8988T (cell line): ENCODE measurements at places on chromosomes 12 and 14.

- DNase-seq, result no peak
These were observed 79.9 kb upstream of the CCDC91 start for GRCh38 chr12:28110329-28110728.

GRCh38 chr14:69107407-69108003 is 45.4 kb downstream of the DCAF5 start:
- no peak for DNase-seq

GRCh38 chr14:101899263-101899662 is 65.1 kb upstream of the DYNC1H1 start:
- DNase-seq, result no peak

GRCh38 chr12:67649570-67650387 is 1.2 kb downstream of the DYRK2 start:
- DNase-seq, result peak; percentile 45

DNA sequence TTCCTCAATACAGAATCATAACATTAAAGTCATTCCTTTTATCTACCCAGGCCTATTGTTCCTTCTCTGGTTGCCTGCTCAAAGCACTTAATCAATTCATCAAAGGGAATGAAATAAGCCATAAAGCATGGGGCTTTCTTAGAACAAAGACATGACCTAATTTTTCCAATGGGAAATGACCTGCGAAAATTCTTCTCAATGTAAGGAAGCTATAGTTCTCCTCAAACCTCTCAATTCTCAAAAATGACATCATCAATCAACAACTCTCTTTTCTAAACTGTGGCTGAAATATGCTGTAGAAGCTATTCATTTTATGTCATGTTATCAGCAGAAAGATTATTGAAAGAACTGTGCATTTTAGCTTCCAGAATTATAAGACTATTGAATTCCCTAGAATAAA is 116.0 kb upstream of the PTPRR start:
- no peak for DNase-seq

DNA sequence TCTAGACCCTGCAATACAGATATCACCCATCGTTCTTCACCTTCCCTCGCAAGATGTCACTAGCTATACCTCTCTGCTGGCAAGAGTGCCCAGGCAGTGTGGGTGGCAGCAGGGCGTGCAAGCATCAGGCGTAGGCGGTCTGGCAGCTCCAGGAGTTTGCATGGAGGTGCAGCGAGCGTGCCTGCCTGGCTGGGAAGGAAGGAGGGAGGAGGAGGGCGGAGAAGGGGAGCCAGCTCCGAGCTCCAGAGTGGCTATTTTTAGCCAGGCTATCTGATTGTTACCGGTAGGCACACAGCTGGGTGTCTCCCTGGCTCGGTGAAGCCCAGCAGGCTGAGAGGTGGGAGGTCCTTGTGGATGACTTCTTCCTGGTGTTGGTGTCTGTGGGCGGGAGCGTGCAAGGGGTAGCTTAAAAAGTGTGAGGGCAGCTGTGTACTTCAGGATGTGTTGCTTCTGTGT is 6.2 kb downstream of the FOXJ2 start:
- DNase-seq, result no peak

DNA sequence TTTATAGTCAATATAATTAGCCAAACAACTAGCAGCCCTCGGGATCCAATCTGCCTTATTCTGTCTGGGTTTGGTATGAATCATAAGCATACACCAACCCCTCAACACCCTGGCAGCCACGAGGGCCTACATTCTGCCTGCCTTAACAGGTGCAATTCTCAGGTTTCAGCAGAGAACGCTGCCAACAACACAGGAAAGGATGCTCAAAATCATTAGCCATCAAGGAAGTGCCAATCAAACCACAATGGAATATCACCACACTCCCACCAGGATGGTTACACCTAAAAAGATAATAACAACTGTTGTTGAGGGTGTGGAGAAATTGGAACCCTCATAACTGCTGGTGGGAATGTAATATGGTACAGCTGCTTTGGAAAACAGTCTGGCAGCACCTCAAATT is 122.8 kb downstream of the TTC7B start:
- DNase-seq, result no peak

DNA sequence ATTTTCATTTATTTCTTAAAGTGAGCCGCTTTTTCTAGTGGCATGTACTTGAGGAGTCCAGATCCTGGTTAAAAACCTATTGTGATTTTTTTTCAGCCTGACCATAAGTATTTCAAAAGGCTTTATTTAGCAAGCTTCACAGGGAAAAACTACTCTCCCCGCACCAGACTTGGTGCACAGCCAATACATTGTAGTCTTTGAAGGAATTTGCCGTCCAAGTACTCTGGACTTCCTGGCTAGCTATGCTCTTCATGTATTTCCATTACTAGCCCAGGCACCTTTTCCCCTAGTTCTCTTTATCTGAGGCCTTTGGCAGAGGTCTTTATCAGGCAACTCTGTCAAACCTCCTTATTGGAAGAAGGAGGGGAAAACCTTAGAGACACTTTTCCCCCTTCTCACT is 234.7 kb downstream of the CCDC91 start:
- no peak for DNase-seq

GRCh38 chr14:65926935-65927700 is 514.6 kb downstream of the FUT8 start:
- no peak for DNase-seq

- DNase-seq, result no peak
These were observed 76.7 kb downstream of the TTC7B start for GRCh38 chr14:90739318-90740068.

GRCh38 chr12:104138797-104139152 is 765 bp upstream of the NFYB start:
- DNase-seq, result no peak

DNA sequence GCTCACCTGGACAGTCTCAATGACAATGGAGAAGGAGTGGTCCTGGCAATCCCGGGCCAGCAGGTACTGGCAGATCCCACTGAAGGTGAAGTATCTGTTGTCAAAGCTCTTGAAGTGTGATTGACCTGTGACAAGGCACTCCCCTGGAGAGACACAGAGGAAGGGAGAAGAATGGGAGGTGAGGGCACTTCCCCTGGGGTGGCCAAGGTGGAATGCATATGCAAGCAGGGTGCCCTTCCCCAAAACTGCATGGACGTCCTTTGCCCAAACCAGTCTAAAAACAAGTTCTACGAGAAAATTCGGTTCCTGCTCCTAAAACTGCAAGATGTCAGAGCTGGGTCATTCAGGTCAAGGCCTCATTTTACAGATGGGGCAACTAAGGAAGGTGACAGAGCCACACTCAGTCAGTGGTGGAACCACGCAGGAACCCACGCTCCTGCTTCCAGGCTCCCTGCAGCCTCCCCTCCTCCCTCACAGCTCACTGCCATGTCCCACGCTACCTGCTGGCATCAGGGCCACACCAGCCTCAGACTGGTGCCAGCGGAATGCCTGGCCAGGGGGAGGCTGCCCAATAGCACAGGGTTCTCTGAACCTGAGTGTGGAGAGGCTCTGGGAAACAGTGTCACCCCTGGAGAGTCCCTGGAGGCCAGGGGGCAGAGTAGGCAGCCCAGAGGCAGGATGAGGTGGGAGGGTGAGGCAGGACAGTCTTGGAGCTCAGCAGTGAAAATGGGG is 59.2 kb downstream of the VWF start:
- no peak for DNase-seq

GRCh38 chr12:12333407-12334366 is 16.4 kb downstream of the MANSC1 start:
- no peak for DNase-seq

DNA sequence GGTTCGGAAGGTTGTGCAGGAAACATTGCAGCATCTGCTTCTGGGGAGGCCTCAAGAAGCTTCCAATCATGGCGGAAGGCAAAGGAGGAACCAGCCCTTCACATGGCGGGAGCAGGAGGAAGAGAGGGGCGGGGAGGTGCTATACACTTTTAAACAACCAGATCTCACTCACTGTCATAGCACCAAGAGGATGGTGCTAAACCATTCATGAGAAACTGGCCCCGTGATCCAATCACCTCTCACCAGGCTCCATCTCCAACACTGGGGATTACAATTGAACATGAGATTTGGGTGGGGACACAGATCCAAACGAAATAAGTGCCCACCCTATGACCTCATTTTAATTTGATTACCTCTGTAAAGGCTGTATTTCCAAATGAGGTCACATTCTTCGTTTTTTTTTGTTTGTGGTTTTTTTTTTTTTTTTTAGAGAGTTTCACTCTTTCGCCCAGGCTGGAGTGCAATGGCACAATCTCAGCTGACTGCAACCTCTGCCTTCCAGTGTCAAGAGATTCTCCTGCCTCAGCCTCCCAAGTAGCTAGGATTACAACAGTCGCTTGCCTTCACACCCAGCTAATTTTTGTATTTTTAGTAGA is 11.4 kb upstream of the ORAI1 start:
- DNase-seq, result no peak

DNA sequence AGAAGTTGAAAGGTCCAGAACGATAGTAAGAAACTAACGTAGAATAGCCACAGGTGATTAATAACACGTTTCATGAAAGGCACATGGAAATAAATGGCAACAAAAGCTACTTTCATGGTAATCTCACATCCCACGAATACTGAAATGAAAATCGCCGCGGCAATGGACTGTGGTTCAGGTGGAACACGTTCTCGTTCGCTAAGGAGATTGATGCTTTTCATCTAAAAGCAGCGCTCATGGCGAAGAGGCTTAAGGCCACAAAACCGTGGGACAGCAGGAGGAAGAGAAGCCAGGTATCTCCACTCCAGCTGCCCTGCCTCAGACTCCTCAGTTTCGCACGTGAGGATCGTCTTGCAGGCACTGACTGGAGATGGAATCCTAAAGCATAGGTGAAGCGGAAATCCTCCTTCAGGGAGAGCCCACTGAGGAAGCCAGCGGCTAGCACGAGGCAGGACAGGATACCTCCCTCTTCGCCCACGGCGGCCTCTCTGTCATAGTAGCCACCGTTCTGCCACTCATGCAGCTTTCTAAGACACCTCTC is 696 bp upstream of the GPHN start:
- peak; percentile 21 for DNase-seq

DNA sequence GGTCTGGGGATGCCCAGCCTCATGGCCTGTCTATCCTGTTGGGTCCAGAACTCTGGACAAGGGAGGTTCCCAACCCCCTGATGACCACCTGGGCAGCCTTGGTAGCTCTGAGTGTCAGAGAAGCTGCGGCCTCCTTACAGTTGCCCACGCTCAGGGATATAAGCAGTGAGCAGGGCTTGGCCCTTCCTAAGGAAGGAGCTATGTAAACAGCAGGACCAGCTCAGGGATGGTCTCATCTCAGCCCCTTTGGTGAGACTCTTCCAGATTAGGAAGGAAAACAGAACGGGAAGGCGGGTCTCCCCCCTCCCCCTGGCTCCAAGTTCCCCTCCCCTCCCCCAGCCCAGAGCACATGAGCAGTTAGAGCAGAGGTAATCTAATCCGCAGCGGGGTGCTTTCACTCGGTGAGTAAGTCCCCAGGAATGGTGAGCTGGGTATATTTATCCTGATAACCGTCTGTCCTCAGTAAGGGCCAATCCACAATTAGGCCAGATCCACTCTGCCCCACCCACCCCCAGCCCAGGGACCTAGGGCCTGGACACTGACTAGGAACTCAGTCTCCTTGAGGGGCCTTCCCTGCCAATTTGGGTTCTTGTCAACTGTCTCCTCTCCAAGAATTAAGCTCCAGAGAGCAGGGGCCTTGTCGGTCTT is 29.5 kb upstream of the RPLP0 start:
- peak; percentile 71 for DNase-seq

DNA sequence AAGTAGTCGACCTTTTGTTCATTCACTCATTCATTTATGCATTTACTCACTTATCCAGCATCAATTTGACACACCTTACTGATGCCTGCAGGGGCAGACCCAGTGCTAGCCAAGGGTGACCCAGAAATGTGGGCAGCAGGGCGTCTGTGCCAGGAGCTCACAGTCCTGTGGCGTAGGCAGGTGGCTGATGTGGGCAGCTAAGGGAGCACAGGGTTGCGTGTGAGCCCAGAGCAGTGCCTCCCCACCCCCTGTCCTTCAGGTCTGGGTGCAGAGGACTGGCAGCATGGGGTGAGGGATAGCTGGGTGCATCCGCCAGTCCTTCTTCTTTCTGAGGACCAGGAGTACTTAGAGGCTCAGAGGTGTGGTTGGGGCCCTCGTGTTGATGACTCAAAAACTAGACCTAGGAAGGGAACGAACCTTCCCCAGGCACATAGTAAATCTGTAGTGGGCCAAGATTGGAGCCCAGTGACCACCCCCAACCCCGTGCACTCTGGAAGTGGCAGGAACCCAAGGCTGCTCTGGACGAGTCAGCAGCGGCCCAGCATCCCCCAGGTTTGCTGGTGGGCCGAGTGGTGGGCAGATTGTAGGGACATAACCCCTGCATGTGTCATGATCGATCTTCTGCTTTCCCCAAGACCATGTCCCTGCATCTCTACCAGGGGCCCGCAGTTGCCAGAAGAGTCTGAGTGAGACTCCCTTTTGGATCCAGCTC is 63.9 kb downstream of the BEGAIN start:
- peak; percentile 6 for DNase-seq

GRCh38 chr12:116247377-116247776 is 30.1 kb downstream of the MED13L start:
- DNase-seq, result no peak

DNA sequence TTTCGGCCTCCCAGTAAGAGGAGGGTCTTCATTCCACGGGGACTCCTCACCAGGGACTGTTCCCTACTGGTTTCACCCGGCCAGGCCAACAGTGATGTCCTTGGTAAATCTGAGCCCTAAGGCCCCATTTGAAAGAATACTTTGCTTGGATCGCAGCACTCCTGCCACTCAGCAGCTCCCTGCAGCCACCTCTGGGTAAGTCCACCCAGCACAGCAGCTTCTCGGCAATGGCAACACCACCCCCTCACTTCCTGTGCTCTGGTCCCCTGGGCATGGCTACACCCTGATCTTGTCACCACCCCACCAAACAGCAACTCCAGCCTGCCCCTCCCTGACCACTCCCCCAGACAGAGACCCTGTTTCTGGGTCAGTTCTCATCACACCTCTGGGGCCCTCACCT is 100.3 kb downstream of the SETD3 start:
- DNase-seq, result no peak

- no peak for DNase-seq
These were observed 8.3 kb downstream of the ANHX start for GRCh38 chr12:133227281-133227852.

DNA sequence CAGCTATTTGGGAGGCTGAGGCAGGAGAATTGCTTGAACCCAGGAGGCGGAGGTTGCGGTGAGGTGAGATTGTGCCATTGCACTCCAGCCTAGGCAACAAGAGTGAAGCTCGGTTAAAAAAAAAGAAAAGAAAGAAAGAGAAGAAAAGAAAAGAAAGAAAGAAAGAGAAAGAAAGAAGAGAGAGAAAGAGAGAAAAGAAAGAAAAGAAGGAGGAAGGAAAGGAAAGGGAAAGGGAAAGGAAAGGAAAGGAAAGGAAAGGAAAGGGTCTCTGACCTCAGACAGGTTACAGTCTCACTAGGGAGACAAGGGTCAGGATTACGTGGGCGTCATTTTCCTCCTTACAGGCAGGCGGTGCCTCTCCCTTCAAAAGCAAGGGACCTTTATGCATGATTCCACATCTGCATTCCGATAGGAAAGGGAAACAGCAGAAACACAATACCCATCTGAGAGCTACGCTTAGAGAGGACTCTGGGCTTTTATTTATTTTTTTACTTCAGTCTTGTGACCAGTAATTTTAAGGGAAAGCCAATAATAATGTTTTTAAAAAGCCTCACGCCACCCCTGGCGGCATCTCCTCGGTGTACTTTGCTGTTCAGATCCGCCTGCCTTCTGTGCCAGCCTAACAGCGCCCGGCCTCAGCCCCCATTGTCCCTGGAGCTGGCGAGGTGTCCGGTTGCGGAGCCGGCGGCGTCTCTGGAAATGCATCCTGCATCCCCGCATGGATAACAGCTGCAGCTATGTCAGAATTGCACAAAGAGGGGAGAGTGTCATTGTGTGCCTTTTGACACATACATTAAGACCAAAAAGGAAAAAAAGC is 945 bp upstream of the HIP1R start:
- peak; percentile 84 for DNase-seq
